ENCODE measurements at places on chromosomes 16 and 17. TPM values are rescaled to one million over a fixed set of nuclear protein-coding genes. Genes with fewer than 3 reads are reported as not detected.

The ACSM2B gene
- not detected for total RNA-seq

The LGALS9B gene
- total RNA-seq = not detected

The SGCA gene
- total RNA-seq = 0.11 TPM

The RFWD3 gene
- 22.2 TPM for total RNA-seq

The CD79B gene
- not detected for total RNA-seq

The RAI1 gene
- 15.0 TPM for total RNA-seq

The FADS6 gene
- total RNA-seq = not detected

The DHRS7C gene
- total RNA-seq = not detected

The EVPLL gene
- total RNA-seq = 0.11 TPM

The CDH1 gene
- 4.3 TPM for total RNA-seq

The FOXC2 gene
- 2.3 TPM for total RNA-seq

The UBALD1 gene
- 19.6 TPM for total RNA-seq

Data from placental epithelial cell (primary cell).